ENCODE measurements at places on chromosomes 4 and X.

DNA sequence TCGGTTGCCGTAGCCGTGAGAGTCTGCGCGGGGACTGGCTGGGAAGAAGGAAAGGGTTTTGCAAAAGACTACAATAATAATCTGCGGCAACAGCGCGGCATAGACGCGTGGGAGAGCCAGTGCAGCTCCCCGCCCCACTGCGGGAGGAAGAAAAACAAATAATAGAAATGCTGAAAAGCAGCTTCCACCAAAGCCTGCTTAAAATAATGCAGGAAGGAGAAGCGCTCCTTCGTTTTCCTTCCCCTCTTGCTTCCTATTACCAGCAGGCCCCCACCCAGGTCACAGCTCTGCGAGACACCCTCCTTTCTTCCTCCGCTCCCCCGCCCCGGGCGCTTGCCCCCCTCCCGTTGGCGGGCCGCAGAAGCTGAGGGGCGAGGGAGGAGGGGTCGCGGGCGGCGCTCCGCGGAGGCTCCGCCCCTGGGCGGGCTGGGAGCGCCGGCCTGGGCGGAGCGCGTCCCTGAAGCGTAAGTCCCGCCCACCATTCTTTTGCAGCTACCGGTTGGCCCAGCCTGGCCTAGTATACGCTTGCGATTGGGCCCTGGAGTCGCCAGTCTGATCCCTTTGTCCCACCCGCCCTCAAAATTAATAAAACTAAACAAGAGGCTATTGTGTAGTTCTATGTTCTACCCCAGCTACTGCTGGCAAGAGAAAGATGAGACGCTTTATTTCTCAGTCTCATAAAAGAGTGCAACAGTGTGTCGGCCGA lies 636 bp upstream of the AMOT start:
- peak; percentile 92 for DNase-seq

DNA sequence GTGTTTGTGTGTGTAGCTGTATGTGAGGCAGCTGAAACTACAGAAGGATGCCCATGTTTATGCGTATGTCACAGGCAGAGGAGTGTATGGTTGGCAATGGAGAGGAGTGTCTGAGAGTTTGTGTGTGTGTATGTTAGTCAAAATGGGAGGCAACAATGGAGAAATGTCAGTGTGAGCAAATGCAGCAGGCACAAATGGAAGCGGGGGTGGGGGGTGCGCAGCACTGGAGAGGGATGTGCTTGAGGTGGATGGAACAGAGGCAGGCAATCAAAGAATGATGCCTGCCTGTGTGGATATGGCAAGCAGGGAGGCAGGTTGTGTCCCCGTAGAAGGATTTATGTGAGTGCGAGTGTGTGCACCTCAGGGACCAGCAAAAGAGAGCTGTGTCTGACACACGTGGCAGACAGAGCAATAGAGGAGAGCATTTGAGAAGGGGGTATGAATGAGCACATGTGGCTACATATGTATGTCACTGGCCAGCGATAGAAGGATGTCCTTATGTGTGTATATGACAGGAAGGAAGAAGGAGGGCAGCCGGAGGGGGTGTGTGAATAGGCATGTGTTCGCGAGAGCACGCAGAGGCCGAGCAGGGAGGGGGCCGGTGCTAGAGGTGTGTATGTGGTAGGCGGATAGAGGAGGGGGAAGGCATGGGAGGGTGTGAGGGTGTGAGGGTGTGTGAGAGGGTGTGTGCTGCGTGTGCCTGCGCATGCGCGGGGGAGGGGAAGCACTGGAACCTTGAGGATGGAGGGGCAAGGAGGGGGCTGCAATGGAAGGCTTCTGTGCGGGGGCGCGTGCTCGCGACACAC lies 1.1 kb downstream of the PJA1 start:
- peak; percentile 35 for DNase-seq

- no peak for DNase-seq
Observed at GRCh38 chr4:157803845-157804521, 368.8 kb downstream of the GASK1B start.

GRCh38 chrX:11757719-11758399 lies at the start of gene MSL3:
MSL3 (plus strand) TSS chrX:11758237; CDS start chrX:11758264, 27 bp downstream.
- peak; percentile 39 for DNase-seq

DNA sequence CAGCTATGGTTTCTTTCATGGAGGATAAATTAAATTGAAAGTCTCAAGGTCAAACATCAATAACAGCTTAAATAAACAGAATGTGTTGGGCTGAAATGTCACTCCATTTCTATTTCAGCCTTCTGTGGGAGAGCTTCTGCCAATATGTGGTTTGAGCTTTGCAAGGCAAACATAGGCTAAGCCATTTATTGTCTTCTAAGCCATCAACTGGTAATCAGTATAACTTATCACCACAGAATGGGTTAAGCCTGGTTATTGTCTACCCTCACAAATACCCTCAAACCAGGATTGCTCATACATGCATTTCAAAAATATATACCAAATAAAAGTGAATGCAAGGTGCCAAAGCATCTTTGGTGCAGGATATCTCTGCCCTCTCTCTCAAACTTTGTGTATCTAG lies 52.7 kb downstream of the GABRB1 start:
- no peak for DNase-seq

- DNase-seq = peak; percentile 65
Observed at GRCh38 chr4:105619188-105619931, 66.9 kb downstream of the ARHGEF38 start.

DNA sequence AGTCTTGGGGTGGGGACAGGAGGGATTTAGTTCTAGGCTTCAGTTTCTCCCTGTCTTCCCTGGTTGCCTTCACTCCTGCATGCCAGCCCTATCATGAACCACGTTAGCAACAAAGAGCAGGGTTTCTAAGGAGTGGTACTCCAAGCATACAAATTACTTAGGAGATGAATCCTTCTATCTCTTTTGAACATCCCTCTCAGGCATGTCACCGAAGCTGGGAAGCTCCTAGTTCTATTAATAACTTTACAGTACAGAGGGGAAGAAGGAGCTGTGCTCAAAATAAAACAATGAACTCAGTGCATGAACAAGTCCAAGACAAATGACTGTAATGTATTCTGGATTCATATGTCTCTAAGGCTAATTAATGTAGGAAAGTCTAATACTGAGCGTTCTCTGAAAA lies 450.6 kb upstream of the RASGEF1B start:
- DNase-seq = no peak

GRCh38 chr4:8736090-8736825 lies 135.4 kb downstream of the HMX1 start:
- DNase-seq = no peak

DNA sequence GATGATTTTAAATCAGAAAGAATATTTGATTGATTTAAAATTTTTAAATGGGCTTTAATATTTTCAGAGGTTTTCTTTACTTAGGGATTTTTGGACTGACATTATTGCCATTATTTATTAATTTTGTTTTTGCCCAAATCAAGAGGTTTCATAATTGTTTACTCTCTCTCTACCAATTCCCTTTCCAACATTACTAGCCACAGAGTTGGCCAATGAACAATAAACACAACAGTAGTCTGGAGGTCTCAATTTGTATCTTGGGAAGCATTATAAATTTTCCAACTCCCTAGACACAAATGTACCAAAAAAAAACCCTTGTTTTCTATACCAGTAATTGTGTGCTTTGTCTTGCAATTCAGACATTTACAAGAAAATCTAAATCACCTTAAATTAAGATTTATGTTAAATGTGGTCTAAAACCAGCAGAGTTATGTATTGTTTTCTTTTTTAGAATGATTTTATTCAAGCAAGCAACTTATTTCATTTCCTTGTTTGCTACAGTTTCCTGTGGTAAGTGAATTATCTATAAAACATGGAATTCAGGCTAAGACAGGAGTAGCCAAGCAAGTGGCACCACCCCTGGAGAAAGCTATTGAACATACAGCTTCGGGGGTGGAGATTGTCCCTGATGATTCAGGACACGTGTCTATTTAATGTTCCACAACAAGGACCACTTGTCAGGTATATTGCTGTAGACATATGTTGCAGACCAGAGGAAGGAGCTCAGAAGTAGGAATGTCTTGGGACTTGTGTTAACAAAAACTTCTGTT lies 622 bp downstream of the KLKB1 start:
- no peak for DNase-seq

GRCh38 chrX:124010157-124010556 lies 48.7 kb downstream of the STAG2 start:
- no peak for DNase-seq

DNA sequence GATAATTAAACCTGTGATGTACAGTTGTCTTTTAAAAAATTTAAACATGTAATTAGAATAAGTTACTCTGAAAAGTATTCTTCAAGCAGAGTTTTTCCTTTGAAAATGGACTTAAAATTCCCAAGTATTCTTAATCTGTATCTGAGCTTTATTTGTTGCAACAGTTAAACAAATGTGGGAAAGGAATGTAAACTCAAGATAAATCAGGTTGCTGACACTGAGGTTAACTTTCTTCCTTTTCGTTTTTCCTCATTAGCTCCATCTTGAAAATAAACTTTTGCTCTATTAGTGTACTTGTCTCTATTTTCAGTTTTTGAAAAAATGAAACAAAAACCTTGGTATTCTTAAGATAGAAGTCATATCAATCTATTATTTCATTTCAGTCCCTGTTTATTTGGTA lies 144.5 kb upstream of the BMPR1B start:
- no peak for DNase-seq

- peak; percentile 46 for DNase-seq
Observed at GRCh38 chrX:1248331-1249061, 20.1 kb upstream of the CSF2RA start.

DNA sequence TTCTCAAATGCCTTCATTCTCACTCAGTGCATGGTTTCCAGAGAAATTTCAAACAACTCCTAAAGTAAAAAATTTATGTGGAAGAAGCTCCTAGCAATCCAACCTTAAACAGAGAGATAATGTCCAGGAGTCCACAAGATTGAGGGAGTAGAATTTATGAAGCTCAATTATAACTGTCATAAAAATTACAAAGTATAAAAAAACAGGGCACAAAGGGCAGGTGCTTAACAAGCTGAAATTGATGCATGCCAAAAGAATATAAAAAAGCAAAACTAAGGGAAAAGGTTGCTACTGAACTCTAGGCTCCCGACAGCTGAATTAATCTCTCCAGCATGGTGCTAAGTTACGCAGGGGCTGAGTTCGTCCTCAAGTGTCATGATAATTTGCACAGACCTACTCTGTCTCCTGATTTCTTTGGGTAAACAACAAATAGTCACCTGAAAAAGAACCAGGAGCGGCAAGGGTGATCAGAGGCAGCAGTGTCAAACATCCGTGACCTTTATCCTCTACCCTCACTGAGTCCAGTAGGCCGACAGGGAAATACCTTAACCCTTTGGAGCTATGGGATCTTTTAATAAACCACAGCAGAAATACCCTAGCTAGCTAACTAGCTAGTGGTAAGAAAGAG lies 47.2 kb upstream of the RELL1 start:
- no peak for DNase-seq

All from testis (tissue), 5 donors.